Inflammatory macrophage (primary cell): ENCODE measurements at places on chromosomes 6 and 20.

DNA sequence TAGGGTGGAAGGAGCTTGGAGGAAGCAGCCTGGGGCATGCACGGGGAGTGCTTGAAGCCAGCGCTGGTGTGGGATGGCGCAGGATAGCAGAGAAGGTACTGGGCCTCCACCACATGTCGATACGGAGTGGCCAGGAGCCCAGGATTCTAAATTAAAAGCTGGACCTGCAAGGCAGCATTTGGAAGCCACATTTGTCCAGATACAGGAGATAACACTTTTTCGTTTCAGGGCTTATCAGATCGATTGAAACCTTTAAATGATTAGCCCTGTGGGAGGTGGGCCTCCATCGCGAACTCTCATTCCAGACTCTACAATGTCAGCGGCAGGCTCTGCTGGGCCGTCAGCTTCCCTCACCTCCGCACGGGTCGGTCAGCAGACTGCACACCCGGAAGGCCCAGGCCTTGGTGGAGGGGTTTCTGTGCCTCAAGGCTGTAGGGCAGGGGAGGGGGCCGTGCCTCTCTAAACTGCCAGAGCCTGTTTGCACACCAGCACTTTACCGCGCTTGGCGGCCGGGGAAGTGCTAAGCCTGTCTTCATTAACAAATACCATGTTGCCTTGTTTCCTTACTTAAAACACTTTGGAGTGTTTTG is 17.9 kb downstream of the EDN3 start:
- DNase-seq: no peak

- DNase-seq: no peak
These were observed 25.8 kb upstream of the SLC17A3 start for GRCh38 chr6:25899580-25900408.

DNA sequence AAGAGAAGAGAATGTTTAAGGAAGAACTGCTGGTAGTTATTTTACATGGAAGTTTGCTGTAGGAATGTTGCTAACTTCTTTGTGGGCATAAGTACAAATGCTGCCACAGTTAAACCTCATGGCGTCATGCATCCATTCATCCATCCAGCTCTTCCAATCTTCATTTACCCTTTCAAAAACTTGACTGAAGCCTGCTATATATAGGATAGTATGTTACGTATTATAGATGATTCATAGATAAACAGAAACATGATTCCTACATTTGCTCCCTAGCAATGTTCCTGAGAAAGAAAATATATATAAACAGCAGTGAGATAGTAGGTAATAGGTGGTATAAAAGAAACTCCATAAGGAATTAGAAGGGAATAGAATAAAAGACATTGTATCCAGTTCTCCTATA is 93.7 kb downstream of the NDUFAF5 start:
- no peak for DNase-seq

DNA sequence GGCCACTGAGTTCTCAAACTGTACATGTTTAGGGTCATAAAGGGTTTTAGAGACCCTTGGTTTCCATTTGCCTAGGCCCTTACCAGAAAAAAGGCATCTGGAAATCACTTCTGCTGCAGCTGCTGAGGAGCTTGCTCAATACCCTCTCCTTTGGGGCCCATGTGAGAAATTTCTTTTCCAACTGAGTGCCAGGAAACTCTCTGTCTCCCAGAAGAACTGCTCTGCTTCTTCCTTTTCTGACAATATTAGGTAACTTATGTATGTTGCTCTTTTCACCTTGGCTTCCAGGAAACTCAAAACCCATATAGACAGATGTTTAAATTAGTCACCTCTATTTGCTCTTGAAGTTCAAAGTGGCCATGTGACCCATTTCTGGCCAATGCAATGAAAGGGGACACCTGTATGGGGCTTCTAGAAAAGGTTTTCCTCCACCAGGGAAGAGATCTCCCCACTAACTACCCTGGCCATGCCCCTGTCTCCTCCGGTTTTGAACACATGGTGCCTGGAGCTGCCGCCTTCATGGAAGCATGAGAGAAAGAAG is 121.6 kb downstream of the PREX1 start:
- DNase-seq: no peak

DNA sequence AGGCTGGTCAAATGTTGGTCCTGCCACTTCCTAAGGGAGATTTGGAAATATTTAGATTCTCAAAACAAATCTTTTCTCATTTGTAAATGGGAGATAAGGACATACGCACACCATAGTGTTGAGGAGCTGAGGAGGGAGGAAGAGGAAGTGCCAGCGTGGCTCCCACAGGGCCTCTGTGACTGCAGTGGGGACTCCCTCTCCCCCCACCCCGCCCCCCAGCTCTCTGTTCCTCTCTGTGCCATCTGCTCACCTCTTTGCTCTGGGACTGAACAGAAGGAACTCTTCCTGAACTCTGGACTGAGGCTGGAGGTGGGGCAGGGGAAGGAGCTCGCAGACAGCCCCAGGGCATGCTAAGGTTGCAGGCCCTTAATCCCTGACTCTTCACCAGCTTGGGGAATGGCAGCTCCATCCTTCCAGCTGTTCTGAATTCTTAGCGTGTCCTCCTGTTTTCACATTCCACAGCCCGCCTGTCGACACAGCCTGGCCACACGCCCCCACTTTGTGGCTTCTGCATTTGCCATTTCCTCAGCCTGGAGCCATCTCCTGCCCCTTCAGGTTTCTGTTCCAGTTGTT is 11.4 kb downstream of the DDX27 start:
- DNase-seq: peak; percentile 78

DNA sequence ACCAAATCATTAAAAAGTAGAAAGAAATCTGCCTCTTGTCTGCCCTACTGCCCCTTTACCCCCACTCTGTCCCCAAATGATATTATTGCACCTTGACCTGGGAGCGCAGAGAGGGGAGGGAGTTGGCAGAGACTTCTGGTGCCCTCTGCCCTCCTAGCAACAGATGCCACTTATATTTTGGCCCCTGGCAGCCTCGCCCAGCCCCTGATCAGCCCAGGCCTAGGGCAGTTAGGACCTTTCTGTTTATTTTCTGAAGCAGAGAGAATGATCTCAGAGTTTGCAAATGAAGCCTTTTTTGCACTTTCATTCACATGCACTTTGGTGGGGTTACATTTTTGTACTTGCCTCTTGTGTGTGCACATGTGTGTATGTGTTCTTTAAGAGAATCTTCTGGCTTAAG is 8.4 kb upstream of the SGK2 start:
- DNase-seq: no peak

DNA sequence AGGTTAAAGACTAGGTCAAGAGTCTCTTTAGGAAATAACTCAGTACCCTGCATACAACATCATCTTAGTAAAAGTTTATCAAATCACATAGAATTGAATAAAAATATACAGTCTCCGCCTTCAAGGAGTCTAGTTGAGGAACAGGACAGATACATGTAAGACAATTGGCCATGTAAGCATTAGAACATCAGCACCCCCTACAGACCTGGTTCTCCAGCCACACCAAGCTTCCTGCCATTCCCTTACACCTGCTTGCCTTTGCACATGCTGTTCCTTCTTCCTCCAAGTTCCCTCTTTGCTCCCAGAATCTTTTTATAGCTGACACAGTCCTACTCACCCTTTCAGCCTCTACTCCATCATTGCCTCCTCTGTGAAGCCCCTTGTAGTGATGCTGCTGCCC is 187.8 kb upstream of the LRFN2 start:
- peak; percentile 4 for DNase-seq
